ENCODE measurements at places on chromosomes 7 and 10.

GRCh38 chr10:128781637-128782036 lies 655.4 kb upstream of the MKI67 start:
- no peak for DNase-seq

- DNase-seq: no peak
Measured at GRCh38 chr10:12513775-12514673, 164.7 kb downstream of the CAMK1D start.

- DNase-seq: no peak
Measured at GRCh38 chr7:139576179-139576973, 52.9 kb downstream of the CLEC2L start.

DNA sequence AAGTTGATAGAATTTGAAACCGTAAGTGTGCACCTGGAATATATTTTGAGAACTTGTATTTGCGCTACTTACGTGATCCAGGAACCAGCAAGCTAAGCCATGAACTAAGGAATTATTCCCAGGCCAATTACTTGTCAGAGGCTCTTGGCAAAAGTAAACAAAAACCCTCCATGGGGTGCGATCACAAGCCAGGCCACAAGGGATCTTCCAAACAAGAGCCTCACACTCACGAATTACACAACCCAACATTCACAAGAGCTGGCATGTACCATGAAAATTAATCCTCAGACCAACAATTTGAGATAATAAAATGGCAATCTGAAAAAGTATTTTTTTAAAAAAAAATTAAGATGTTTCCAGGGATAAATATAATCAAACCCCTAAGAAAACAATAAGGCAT lies 467.0 kb upstream of the AKR1E2 start:
- DNase-seq: no peak

GRCh38 chr10:80602881-80603280 lies 65.2 kb downstream of the SH2D4B start:
- no peak for DNase-seq

DNA sequence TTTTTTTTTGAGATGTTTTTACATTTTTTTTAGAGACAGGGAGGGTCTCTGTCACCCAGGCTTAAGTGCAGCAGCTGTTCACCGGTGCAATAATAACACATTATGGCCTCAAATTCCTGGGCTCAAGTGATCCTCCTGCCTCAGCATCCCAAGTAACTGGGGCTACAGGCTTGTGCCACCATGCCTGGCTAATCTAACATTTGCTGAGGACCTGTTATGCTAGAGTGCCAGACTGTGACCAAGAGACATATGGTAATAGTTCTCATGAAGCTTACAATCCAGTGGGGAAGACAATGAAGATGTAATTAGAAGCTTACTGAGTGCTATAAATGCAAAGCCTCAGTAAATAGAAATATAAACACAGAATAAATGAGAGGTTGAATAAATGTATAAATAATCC lies 17.6 kb upstream of the ORC5 start:
- DNase-seq: no peak

GRCh38 chr7:98559958-98560357 lies 57.1 kb upstream of the NPTX2 start:
- no peak for DNase-seq

DNA sequence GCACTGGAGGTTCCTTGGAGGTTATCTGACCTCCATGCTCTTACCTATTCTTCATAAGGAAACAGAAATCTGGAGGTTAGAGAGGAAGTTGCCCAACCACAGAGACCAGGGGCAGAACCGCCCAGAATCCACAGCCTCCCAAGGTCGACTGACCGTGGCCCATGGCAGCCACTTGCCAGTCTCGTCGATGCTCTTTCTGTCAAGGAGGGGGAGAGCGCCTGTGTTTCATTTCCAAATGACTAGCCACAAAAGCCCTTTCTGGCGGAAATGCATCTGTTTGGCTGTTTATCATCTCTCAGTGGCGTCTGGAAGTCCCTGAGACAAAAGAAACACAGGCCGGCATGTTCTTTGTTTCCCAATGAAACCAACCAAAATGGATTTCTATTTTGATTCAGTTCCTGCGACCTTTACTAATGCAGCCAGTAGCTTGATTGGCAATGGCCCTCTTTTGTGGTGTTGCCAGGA lies 2.9 kb downstream of the RAMP3 start:
- DNase-seq: no peak

- DNase-seq: no peak
Measured at GRCh38 chr7:86094166-86094669, 549.5 kb upstream of the GRM3 start.

GRCh38 chr7:25496476-25497368 lies 268.4 kb upstream of the NPVF start:
- DNase-seq: no peak

DNA sequence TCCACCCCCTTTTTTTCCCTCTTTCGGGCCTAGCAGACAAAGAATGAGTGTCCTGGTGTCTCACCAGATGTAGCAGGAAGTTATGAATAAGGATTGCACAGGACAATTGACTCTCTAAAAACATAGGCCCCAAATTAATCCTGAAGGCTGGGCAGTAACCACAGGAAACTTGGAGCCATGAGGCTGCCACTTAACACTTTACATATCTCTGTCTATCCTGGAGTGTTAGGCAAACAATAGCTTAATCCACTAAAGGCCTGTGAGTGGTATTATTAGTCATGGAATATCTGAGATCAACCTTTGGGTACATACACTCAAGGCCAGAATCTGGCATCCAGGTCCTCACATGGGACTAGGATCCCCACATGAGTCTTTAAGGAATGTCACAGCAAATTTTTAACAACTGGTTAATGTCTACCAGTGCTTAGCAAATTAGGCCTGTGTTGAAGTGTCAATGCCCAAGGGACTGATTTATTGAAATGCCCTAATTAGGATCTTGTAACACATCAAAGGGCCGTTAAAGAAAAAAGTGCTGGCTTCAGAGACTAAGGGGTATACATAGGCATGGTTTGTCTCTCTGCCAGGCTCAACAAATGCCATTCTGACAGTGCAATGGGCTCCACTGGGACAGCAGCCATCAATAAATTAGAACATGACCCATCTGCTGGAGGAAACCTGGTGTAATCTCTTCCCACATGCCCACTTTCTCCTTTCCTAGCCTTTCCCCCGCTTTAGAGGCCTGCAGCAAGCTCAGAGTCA lies 196.7 kb upstream of the TBX20 start:
- DNase-seq: no peak

DNA sequence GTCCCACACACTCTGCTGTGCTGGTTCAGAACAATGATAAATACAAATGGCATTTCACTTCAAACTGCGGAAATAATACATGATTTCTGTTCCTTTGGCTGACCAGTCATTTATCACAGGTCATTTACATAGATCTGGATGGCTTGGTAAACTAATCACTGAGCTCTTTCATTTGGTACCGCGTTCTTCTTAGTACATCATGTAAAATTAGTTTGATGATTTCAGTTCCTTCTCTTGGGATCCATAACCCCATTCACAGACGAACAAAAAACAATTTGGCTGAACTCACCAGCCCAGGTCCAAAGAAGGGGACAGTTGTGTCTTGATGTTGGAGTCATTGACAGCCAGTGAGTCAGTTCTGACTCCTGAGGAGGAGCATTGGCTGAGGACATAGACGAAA lies 689.8 kb downstream of the INHBA start:
- DNase-seq: no peak

GRCh38 chr10:84879991-84880390 lies 551.6 kb downstream of the CCSER2 start:
- no peak for DNase-seq

DNA sequence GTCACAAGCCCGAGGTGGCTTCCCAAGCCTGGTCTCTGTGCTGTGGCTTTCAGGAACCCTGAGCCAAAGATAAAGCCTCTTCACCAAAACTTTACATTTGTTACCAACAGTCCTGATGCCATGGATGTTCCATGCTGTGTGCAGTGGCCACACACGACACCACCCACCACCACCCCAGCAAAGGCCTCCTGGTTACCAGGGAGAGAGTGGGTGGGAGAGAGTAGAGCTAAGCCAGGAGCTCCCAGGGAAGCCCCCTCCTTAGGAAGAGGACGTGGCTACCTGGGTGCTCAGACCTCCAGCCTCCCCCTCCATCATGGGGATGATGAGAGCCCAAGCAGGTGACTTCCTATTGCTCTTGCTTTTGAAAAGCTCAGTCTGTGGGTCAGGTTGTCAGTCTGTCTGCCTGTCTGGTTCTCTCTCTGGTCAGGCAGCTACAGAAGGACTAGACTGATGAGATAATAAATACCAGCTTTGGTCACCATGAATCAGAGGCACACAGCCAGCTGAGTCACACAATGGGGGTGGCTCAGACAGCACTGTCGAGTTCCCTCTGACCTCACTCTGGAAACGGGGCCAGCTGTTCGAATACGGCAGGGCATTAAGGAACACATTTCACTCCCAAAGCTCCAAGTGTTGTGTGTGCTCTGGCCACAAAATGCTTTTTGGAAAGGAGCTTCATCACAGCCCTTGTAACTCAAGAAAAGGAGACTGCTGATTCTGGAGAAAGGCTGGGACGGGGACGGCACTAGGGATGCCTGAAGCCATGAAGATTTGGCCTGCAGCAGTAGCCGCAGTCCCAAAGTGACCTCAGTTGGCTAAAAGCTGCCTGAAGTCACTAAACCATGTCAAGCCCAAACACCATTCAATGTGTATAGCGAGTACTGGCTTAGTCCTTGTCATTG lies 166.0 kb downstream of the FANK1 start:
- DNase-seq: no peak

GRCh38 chr7:117019786-117020590 lies 66.7 kb downstream of the ST7 start:
- no peak for DNase-seq

- no peak for DNase-seq
Measured at GRCh38 chr7:77537136-77537777, at the start of gene PTPN12. Gene PTPN12 (plus strand): TSS chr7:77537295. CDS start chr7:77537547, 252 bp downstream.

- no peak for DNase-seq
Measured at GRCh38 chr7:90692396-90692795, 96.3 kb downstream of the CDK14 start.
